ENCODE measurements at places on chromosomes 3 and 15.

- no peak for DNase-seq
Observed at GRCh38 chr3:171374661-171375285, 85.4 kb downstream of the TNIK start.

GRCh38 chr15:91780387-91780786, 73.1 kb upstream of the SLCO3A1 start:
- DNase-seq: no peak

- DNase-seq: no peak
Observed at GRCh38 chr3:100483529-100483928, 8.9 kb upstream of the TMEM45A start.

DNA sequence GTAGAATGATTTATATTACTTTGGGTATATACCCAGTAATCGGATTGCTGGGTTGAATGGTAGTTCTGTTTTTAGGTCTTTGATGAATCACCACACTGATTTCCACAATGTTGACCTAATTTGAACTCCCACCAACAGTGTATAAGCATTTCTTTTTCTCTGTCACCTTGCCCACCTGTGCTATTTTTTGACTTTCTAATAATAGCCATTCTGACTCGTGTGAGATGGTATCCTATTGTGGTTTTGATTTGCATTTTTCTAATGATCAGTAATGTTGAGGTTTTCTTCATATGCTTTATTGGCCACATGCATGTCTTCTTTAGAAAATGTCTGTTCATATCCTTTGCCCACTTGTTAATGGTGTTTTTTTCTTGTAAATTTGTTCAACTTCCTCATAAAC, 340.8 kb downstream of the PLOD2 start:
- no peak for DNase-seq

GRCh38 chr3:52122491-52122890, 31.7 kb downstream of the POC1A start:
- DNase-seq: no peak

GRCh38 chr3:122533931-122534334, 19.2 kb upstream of the KPNA1 start:
- no peak for DNase-seq

Data from neuronal stem cell (in vitro differentiated cells).